ENCODE measurements at places on chromosomes 3 and 15.
A peak's percentile ranks its signal among the peaks of the same experiment; 100 is the strongest.

DNA sequence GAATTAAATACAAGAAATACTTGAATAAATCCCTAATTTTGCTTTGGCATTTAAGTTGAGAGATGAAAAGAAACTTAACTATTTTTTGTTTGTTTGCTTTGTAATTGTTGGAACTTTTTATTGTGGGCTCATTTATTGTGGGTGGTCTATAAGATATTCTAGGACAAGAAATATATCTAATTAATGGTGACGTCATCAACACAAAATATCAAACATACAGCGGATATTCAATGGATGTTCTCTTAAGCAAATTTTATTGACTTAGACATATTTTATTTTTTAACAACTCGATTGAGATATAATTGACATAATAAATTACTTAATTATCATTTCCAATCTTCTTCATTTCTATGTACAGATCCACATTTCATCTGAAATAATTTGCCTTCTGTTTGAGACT is 30.0 kb downstream of the SYNPR start:
- no peak for DNase-seq

- DNase-seq: no peak
Observed at GRCh38 chr3:58899159-58899952, 150.5 kb downstream of the CFAP20DC start.

GRCh38 chr3:20047341-20047779 is 7.1 kb downstream of the KAT2B start:
- no peak for DNase-seq

DNA sequence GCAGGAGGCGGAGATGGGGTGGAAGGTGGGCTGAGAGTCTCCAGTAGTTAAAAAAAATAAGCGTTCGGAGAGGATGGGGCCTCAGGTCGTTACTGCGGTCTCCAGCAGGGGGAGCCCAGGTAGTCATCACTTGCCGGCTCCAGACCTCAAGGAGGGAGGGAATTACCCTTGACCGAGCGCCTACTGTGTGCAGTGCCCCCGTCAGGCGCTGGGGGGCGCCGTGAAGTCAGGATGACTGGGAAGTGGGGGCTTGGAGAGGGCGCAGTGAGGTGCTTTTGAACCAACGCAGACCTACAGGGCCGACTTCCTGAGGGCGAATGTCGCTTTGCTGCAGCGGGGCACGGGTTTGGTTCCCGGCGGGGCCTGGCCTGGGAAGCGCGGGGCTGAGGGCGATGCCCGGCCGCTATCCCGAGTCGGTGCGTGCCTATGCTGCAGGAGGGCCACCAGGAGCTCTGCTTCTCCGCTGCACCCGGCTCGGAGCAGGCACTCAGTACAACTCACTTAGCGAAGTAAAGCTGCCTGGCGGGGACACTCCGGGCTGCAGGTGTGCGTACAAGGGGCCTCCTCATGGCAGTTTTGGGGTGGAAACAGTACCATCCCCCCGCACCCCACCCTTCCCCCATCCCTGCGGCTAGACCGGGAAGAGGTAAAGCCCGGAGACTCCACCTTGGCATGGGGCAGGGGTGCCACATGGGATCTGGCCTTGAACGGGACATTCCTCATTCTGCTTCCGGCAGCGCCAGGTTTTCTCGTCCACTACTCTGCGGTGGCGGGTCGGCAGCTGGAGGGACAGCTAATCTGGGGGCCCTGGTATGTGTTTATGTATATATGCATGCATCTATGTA is 79.8 kb downstream of the RHCG start:
- no peak for DNase-seq

DNA sequence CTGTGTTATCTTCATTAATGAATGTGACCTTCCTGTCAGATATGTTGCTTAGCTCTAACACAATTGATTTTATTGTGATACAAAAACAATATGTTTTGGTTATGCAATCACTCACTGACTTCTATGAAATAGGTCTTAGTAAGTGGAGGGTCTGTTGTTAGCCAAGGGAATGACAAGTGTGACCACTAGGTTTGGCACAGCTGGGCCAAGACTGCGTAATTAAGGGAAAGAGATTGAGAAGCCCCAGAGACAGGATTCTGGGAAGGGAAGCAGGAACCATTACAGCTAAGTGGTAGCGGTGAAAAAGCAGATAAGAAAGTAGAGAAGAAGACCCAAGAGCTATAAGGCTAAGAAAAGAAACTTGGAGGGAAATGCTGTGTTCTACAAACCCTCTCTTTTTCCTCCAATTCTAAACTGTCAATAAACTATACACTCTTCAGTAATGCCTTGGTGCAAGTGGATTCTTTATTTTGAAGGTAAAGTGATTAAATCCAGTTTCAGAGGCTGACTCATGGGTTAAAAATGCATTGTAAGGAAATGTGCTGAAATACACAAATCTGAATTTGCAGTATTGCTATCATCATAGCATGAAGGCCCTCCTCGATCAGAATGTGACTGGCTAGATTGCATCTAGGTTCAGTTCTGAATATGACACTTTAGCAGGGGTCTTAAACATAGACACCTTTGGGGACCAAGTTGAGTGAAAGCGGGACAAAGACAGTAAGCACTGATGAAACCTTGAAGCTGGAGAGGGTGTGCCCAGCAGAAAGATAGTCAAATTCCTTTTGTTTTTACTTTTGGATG is 26.1 kb downstream of the KCNMB2 start:
- DNase-seq: peak; percentile 4

- no peak for DNase-seq
Observed at GRCh38 chr15:70264014-70264582, 166.4 kb upstream of the TLE3 start.

DNA sequence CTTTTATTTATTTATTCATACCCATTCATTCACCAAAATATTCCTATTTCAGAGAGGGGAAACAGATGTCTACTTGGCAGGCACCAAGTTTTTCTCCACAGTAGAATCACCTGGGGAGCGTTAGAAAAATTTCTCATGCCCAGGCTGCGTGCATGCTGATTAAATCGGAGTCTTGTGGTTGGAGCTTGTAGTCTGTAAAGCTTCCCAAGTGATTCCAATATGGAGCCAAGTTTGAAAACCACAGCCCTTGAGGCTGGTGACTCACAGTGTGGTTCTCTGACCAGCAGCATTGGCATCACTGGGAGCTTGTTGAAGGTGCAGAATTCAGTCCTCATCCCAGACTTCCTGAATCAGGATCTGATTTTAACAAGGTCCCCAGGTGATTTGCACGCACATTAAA is 49.7 kb downstream of the PDHB start:
- peak; percentile 98 for DNase-seq
